ENCODE measurements at places on chromosomes 11 and 22. TPM values are rescaled to one million over a fixed set of nuclear protein-coding genes. Genes with fewer than 3 reads are reported as not detected.

HNRNPUL2 gene
- total RNA-seq = 37.6 TPM

CYB5R2 gene
- total RNA-seq = 1.8 TPM

CDC42EP2 gene
- total RNA-seq = 11.3 TPM

STX3 gene
- total RNA-seq = 8.4 TPM

DNA sequence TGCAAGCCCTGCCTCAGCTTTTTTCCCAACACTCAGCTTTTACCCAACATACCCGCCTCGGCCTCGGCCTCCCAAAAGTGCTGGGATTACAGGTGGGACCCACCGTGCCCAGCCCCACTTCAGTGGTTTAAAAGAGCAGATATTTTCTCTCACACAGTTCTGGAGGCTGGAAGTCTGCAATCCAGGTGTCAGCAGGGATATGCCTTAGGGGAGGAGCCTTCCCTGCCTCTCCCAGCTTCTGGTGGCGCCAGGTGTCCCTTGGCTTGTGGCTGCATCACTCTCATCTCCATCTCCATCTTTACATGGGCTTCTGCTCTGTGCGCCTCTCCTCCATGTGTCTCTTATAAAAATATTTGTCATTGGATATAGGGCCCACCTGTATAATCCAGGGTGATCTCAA lies 50.0 kb downstream of the MCHR1 start:
- no peak for DNase-seq

DNA sequence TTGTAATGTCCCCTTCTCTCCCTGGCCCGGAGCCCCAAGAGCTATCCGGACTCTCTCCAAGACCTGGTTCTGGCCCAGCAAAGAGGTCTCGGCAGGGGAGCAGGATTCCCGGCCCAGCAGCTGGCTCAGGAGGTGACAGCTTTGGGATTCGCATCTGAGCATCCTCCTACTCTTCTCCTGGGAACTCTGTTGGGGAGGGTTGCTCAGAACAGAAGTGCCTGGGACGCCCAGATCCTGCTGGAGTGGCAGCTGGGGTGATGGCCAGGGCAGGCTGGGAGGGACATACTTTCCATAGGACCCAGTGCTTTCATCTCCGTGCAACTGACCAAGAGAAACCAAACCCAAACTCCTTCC lies 83.6 kb upstream of the PRODH start:
- DNase-seq = no peak

DNA sequence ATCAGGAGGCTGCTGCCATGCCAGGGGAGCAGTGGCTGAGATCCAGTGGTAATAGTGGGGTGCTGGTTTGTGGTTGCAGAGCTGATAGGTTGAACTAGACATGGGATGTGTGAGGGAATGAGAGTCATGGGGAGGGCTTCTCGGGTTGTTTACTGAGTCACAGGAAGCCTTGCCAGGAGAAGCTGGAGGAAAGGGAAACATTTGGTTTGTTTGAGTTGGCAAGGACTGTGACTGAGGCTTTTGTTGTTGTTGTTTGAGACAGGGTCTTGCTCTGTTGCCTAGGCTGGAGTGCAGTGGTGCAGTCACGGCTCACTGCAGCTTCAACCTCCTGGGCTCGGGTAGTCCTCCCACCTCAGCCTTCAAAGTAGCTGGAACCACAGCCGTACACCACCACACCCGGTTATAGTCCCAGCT lies 49.3 kb downstream of the CABIN1 start:
- DNase-seq = no peak

GRCh38 chr11:86184728-86185380 lies 59.7 kb upstream of the EED start:
- DNase-seq = no peak
